ENCODE measurements at places on chromosomes 7 and 10.

GRCh38 chr10:26540601-26541000, 102.5 kb downstream of the APBB1IP start:
- no peak for DNase-seq

DNA sequence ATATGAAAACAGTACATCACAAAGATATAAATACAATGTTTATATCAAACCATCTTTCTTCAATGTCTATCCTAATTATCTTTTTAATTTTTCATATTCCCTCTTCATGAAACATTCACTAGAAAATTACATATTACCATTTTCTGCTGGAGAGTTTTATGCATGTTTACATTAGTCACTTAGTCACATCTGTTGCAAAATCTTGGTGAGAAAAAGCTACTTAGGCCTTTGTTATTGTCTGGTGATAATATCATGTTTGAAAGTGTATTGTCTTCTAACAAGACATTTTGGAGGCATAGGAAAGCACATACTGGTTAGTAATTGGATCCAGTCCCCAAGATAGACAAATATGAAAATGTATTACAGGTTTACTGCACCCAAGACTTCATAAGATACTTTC, 163.6 kb downstream of the GNAI1 start:
- no peak for DNase-seq

- DNase-seq = peak; percentile 24
Measured at GRCh38 chr10:70715853-70716795, 43.8 kb downstream of the ADAMTS14 start.

DNA sequence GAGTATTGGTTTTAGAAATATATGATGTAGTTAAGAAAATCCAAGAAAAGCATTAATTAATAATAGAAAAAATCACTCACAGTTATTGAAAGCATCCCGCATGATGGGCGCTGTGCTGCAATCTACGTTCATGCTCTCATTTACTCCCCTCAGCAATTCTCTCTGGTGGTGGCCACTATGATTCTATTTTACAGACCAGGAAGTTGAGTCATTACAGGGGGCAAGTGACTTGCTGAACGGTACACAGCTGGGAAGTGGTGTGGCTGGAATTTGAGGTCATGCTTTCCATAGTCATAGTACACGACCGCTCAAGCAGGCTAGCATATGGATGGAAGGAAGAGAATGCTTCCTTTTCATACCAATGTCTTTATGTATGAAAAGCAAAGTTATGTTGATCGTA, 117.4 kb downstream of the TES start:
- DNase-seq = no peak

DNA sequence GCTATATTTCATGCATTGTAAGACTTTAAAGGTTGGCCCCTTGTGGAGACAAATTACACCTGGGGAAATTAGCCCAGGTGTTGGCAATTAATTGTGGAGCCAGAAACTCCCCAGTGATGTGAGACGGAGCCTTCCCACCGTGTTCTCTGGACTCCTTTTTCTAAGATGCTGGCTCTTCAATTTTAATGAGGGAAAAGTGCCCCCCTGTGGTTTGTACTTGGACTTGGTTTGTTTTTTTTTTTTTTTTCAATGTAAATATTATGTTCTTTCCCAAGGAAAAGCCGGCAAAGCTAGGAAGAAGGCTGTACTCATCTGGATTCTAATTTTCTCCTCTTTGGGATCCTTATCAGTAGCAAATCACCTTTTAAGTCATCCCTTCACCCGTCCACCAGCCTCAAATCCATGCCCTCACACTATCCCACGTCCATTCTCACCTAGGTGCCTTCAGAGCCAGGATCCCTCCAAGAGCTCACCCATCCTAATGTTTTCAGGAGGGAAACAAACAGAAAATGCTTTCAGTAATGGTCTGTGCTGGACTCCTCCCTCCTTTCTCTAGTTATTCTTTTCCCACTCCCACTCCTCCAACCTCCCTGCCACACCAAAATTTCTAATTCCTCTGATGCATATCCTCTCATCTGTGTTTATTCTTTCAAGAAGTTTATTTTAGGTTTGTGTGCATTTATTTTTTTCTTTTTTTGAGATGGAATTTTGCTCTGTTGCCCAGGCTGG, 20.4 kb upstream of the ST8SIA6 start:
- DNase-seq = no peak

GRCh38 chr7:99975782-99976521, at the start of gene AZGP1:
Gene AZGP1 (minus strand): TSS chr7:99976031. CDS start chr7:99976020, 11 bp downstream.
- DNase-seq = no peak

DNA sequence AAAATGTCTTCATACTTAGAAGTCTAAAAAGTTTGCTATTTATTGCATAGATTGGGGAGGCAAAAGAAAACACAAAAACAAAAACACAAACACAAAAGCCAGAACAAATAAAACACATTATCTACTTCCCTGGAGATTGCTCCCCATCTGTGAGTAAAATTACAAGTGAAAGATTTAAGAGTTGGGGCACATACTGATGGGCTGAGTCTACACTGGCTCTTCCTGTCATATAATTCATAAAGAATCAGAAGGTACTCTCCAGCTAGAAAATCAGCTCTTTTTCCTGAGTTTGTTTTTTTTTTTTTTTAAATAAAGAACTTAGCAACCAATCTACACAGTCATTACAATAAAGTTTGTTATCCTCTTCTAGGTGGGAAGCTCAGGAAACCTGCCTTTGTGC, 192.4 kb upstream of the LRRN3 start:
- no peak for DNase-seq

- no peak for DNase-seq
Measured at GRCh38 chr7:128427289-128427891, 17.6 kb upstream of the IMPDH1 start.

- no peak for DNase-seq
Measured at GRCh38 chr10:101741938-101742337, 34.0 kb downstream of the FGF8 start.

DNA sequence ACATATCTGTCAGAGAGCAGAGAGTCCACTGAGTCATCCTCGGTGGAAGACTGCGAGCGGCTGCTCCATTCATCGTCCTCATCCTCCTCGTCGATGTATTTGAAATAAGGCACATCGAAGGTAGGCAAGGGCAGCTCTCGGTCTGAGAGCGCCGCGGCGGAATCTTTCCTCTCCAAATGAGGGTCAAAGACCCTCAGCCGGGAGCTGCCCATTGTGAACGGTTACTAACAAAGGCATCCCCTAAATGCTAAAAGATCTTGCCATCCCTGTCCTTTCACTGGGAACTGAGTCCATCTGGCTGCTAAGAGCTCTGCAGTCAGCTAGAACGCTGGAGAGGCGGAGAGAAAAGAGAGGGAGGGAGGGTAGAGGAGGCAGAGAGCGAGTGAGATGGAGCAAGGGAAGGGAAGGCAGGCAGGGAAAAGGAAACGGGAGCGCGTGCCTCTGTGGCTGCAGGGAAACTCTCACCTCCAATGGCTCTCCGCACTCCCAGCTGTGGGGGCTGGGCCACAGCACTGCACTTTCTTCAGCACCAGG, 163.4 kb downstream of the RAPGEF5 start:
- no peak for DNase-seq

GRCh38 chr7:14720785-14721184, 181.8 kb downstream of the DGKB start:
- no peak for DNase-seq

DNA sequence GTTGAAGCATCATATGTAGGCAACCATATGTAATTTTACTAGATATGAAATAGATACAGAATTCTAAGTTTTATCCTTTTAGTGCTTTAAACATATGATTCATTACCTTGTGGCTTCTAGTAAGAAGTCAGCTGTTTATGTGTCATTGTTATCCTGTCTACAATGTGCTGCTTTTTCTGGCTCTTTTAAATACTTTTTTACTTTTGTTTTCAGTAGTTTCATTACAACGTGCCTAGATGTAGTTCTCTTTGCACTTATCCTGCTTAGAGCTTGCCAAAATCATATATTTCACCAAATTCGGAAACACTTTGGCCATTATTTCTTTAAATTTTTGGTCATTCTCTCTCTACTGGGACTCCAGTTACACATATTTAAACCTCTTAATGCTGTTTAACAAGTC, 26.4 kb downstream of the YAE1 start:
- DNase-seq = no peak

- no peak for DNase-seq
Measured at GRCh38 chr10:50927522-50928189, 42.2 kb upstream of the A1CF start.

GRCh38 chr7:151025924-151026671, 1.8 kb upstream of the ATG9B start:
- no peak for DNase-seq

- DNase-seq = no peak
Measured at GRCh38 chr7:127900732-127901685, 130.2 kb downstream of the LRRC4 start.

DNA sequence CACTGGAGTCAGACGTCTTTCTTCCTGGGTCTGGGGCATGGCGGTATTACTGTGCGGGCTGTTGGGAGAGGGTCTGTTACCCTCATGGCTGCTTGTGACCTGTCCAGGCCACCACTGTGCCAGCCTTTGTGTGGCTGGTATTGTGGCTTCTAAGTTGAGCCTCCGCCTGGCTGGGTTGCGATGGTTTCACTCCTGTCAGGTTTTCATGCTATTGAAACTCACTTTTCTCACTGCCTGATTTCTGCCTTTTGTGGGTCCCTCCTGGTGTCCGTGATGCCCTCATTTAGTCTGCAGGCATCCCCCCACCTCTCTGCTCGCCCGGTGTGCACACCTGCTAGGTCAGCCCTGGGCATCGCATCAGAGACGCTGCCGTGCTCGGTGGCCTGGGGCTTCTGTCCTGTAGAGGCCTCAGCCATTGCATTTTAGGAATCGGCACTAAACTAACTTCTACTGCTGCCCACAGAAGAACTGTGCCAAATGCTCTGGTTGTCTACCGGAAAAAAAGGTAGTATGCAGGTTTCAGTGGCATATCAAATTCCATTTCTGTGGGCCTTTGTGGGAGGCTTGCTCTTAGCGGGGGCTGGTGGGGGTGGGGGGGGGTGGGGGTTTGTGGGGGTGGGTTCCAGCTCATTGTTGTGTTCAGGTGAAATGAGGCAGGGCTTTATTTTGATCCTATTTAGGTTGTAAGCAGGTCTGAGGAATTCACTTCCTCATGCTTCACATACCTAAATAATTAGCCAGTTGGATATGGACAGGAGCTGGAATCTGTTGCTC, 64.3 kb downstream of the MGMT start:
- DNase-seq = no peak

GRCh38 chr7:78197447-78197846, 398.9 kb downstream of the PHTF2 start:
- DNase-seq = no peak

- no peak for DNase-seq
Measured at GRCh38 chr10:46052791-46053375, 6.8 kb upstream of the MSMB start.

- DNase-seq = no peak
Measured at GRCh38 chr10:63008491-63008890, 124.6 kb upstream of the NRBF2 start.

DNA sequence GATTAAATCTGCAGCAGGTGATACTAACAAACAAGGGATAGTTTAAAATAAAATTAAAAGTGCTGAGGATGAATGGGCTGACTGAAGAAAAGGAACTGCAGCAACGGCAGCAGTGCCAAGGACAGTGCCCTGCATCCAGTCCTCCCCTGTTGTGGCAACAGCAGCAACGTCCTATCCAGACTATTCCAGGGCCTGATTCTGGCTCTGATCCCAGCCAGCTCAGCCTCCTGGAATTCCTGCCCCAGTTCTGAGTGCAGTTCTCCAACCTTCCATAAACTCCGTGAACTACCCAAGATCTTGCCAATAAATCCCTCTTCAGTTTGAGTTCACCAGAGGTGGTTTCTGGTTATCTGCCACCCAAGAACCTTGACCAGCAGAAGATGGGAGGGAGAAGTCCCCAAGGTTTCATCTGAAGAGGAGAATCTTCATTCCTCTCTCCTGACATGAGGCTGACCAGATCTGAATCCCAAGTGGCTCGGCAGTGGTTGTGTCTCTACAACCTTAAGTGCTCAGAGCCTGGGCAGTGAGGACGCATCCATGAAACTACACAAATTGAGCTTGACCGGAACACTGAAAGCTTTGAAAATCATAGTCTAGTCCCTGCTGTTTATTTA, 115.8 kb downstream of the SORBS1 start:
- no peak for DNase-seq

- no peak for DNase-seq
Measured at GRCh38 chr7:124276005-124276622, 243.2 kb upstream of the TMEM229A start.

- no peak for DNase-seq
Measured at GRCh38 chr10:89458784-89459183, 44.4 kb downstream of the IFIT5 start.

- DNase-seq = no peak
Measured at GRCh38 chr7:86295526-86295925, 348.2 kb upstream of the GRM3 start.

GRCh38 chr10:119502209-119502608, 40.3 kb downstream of the RGS10 start:
- peak; percentile 83 for DNase-seq

DNA sequence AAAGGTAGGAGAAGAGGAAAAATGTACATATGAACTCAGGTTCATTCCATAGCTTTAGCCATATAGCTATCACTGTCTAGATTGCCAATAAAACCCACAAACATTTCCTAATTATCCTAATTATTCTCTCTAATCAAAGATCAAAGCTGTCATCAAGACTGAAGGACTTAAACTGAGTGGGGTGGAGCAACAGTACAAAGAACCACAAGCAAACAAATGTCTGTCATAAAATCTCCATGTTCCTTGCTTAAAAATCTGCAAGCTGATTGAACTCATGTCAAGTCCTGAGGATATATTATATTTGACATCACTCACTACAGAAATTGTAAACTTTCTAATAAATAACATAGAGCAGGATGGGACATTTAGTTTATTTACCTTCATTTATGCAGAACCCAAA, 315.9 kb downstream of the SNX13 start:
- no peak for DNase-seq

DNA sequence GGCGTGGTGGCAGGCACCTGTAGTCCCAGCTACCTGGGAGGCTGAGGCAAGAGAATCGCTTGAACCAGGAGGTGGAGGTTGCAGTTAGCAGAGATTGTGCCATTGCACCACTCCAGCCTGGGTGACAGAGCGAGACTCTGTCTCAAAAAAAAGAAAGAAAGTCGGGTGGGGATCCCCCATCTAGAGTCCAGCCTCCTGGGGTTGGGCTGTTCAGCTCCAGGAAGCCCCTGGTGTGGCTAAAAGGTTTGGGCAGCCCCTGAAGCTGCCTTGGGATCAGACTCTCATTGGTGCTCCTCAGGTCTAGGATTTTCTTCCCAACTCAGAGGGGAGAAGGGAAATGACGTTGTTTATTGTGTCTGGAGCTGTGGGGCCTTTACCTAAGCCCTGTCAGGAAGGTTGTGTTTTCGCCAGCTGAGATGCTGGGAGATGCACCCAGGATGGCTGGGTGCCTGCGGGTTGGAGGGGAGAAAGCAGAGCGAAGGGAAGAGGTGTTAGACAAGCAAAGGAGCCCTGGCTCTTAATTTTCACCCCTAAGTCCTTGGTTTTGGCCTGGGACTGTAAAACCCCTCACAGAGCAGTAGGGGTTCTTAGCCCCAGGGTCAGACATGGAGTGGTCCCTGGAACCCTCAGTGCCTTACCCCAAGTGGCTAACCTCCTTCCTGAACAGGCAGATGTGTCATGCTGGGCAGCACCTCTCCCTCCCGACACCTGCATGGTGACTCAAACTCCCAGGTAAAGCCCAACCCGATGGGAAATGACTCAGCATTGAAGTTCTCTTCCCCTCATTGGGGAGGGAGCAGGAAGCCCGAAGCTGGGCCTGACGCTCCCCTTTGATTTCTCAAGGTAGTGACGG, 21.1 kb downstream of the PLAU start:
- DNase-seq = no peak

All from CD4-positive, alpha-beta T cell treated with Interleukin-15 for 1 hour (primary cell).